ENCODE measurements at places on chromosomes 1 and 21. TPM values are rescaled to one million over a fixed set of nuclear protein-coding genes. Genes with fewer than 3 reads are reported as not detected.
A peak's percentile ranks its signal among the peaks of the same experiment; 100 is the strongest.

GRCh38 chr1:75725266-75725665 is 757 bp downstream of the ACADM start:
- H3K4me3 ChIP-seq, result peak overlapping the region; percentile 98
- H3K27ac ChIP-seq, result peak overlapping the region; percentile 78
- DNase-seq, result no peak
- no peaks in the 10 kb centered on the region for H3K36me3 ChIP-seq
- H3K27me3 ChIP-seq, result no peaks in the 10 kb centered on the region

Gene LINGO4
- total RNA-seq, result not detected

GRCh38 chr1:67952071-67952470 is 98.4 kb downstream of the DIRAS3 start:
- H3K36me3 ChIP-seq, result no peaks in the 10 kb centered on the region
- peaks cover 16% of the 10 kb centered on the region for H3K4me1 ChIP-seq

DNA sequence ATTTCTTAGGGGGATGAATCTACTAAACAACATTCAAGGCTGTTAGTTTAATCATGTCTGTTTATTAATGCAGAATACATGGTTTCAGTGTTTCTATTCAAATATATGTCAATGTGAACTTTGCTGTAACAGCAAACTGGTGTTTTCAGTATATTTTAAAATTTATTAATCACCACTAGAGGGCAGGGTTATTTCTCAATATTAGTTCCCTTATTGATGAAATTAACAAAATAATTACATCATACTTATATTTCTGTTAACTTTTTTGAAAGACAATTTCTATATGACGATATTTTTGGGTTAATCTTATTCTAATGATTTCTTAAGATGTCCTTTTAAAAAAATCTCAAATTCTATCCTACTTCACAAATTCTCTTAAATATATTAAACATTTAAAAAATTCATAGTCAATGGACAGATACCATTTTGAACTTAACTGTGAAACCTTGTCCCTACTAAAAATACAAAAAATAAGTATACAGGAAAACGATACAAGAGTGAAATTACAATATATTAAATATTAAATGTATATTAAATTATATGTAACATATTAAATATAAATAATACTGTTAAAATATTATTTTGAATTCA is 1034.1 kb upstream of the PRMT6 start:
- no peak overlapping the region for H3K27ac ChIP-seq
- no peak overlapping the region for H3K4me3 ChIP-seq
- peaks cover 6% of the 10 kb centered on the region for H3K27me3 ChIP-seq
- no peaks in the 10 kb centered on the region for H3K36me3 ChIP-seq

DNA sequence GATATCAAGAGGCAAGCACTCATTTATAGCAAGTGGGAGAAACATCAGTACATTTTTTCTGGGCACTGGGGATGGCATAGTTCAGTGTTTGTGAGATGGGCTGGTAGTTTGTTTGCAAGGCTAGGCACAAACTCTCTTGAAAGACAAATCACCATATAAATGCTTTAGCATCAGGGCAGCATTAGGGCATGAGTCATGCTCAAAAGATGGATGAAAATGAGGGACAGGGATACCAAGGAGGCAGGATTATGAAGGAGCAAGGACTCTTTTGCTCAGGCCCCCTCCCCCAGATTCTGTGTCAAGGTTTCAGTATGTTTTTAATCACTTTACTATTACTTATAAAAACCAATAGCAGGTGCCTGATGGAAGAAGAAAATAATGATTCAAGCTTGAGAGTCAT is 43.9 kb upstream of the CAMK1G start:
- H3K27me3 ChIP-seq, result peaks cover 36% of the 10 kb centered on the region
- DNase-seq, result no peak
- H3K4me1 ChIP-seq, result no peaks in the 10 kb centered on the region
- H3K36me3 ChIP-seq, result no peaks in the 10 kb centered on the region
- H3K27ac ChIP-seq, result no peak overlapping the region

Gene KIF2C
- total RNA-seq, result 20.4 TPM

Gene CLDN14
- total RNA-seq, result not detected

GRCh38 chr1:93851327-93851712 is 27.7 kb downstream of the DNTTIP2 start:
- DNase-seq, result no peak
- peaks cover 13% of the 10 kb centered on the region for H3K36me3 ChIP-seq
- H3K4me1 ChIP-seq, result peaks cover 4% of the 10 kb centered on the region
- no peak overlapping the region for H3K27ac ChIP-seq
- no peaks in the 10 kb centered on the region for H3K27me3 ChIP-seq
- H3K4me3 ChIP-seq, result no peak overlapping the region

DNA sequence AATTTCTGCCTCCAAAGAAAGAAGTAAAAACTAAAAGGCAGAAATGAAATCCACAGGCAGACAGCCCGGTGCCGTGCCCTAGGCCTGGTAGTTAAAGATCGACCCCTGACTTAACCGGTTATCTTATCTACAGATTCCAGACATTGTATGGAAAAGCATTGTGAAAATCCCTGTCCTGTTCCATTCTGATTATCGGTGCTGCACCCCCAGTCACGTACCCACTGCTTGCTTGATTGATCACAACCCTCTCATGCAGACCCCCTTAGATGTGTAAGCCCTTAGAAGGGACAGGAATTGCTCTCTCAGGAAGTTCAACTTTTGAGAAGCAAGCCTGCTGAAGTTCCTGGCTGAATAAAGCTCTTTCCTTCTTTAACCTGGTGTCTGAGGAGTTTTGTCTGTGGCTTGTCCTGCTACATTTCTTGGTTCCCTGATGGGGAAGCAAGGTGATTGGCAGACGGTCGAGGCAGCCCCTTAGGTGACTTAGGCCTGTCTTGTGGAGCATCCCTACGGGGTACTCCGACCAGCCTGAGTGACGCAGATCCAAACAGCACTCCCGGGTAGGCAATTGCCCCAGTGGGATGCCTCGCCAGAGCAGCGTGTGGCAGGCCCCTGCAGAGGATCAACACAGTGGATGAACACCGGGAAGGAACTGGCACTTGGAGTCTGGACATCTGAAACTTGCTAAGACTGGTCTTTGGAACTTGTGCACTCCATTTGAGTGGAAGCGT is 111.2 kb upstream of the PPM1J start:
- H3K27ac ChIP-seq, result no peak overlapping the region
- no peaks in the 10 kb centered on the region for H3K27me3 ChIP-seq
- H3K36me3 ChIP-seq, result no peaks in the 10 kb centered on the region
- no peak for DNase-seq
- peaks cover 10% of the 10 kb centered on the region for H3K4me1 ChIP-seq

Gene SPRR2F
- total RNA-seq, result 54.4 TPM

Gene CELSR2
- total RNA-seq, result 25.0 TPM

Gene LRRC71
- 0.34 TPM for total RNA-seq

DNA sequence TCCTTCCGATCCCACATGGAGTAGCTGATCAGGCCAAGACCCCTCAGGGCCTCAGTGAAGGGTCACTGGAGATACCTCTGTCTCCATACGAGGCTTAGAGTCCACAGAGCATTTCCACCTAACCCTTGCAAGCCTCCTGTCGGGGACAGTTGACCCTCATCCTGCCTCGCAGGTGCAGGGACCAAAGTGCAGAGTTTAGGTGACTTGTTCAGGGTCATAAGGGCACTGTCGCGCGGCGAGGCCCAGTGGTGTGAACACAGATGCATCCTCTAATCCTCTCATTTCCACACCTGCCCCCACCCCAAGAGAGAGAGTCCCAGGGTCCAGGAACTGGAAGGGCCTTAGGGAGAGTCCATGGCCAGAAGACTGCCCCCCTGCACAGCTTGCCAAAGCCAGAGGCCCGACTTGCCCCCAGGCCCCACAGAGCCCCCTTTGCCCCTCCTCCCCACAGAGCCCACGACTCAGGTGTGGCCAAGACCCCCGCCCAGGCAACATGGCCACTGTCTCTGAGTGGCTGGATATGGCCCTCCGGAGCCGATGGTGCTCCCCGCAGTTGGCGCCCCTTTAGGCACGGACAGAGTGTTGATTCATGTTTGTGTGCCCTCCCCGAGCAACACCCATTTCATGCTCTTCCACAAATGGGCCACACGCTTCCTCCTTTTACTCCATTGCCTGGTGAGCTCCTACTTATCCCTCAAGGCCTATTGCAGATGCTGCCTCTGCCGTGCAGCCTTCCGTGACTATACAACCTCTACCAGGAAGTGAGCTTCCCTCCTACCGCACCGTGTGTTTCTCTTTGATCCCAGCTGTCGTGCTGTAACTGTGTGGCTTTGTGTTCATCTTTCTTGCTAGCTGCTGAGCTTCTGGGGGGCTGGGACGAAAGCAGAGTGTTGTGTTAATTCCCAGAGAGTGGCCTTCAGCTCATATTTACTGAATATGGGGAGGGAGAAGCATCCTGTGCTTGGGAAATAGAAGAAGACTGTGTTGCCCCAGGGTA is 1.7 kb downstream of the TRPM2 start:
- no peak for DNase-seq
- no peaks in the 10 kb centered on the region for H3K4me1 ChIP-seq
- no peak overlapping the region for H3K27ac ChIP-seq
- H3K27me3 ChIP-seq, result peaks cover 2% of the 10 kb centered on the region
- H3K36me3 ChIP-seq, result no peaks in the 10 kb centered on the region
- no peak overlapping the region for H3K4me3 ChIP-seq

Gene MMEL1
- total RNA-seq, result 4.5 TPM

DNA sequence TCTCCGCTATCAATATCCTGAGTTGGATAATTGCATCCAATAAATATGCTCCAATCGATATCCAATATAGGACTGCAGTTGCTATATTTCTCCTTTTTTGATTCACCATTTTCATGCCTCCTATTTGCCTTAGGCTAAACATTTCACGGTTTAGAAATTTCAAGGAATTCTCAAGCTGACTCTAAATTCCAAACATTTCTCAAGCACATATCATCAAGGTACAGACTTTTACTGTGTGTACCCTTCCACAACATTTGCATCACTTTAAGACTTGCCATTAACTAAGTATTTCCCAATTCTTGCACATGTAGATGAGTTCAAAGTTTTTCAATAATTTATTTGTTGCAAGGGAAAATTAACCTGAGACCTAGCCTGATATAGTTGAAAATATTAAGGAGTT is 795.2 kb upstream of the TMPRSS15 start:
- no peak overlapping the region for H3K27ac ChIP-seq
- no peak for DNase-seq
- no peak overlapping the region for H3K4me3 ChIP-seq
- peaks cover 7% of the 10 kb centered on the region for H3K27me3 ChIP-seq

Gene SH3D21
- 47.1 TPM for total RNA-seq

DNA sequence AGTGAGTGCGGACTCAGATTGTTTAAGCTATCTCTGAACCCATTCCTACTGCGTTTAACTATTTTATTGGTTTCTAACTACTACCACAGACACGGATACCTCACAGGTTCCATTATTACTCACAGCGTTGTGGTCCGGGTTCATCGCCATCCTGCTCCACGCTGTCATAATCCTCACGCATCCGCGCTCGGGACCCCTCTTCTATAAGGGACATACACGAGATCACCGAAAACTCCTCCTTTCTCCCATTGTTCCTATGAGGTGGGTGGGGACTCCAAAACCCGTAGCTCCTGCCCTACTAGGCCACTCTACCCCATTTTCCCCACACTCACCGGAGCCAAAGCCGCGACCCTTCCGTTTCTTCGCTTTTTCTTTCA is 610 bp downstream of the RBM8A start:
- H3K4me1 ChIP-seq, result peaks cover 3% of the 10 kb centered on the region
- no peak overlapping the region for H3K27ac ChIP-seq
- no peak for DNase-seq
- peaks cover 11% of the 10 kb centered on the region for H3K36me3 ChIP-seq

DNA sequence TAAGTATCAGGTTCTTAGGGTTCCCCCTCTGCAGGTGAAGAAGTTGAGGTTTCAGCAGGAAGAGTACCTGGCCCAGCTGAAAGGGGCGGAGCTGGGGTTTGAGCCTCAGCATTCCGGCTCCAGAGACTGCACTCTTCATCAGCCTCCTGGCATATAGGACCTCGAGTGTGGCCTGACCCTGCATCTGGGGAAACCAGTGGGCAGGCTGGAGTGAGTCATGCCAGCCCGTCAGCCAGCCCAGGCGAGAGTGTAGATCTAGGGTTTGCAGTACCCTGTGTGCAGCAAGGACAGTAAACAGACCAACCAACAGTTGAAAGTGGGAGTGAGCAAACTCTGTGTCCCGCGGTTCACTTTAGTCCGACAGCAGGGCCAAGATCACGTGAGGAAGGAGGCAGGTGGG is 14.1 kb downstream of the MFSD2A start:
- H3K4me3 ChIP-seq, result no peak overlapping the region
- no peaks in the 10 kb centered on the region for H3K36me3 ChIP-seq
- DNase-seq, result no peak
- H3K27me3 ChIP-seq, result no peaks in the 10 kb centered on the region
- peaks cover 2% of the 10 kb centered on the region for H3K4me1 ChIP-seq
- no peak overlapping the region for H3K27ac ChIP-seq

Gene ATP1A2
- total RNA-seq, result 0.54 TPM

Gene EGLN1
- total RNA-seq, result 32.5 TPM

DNA sequence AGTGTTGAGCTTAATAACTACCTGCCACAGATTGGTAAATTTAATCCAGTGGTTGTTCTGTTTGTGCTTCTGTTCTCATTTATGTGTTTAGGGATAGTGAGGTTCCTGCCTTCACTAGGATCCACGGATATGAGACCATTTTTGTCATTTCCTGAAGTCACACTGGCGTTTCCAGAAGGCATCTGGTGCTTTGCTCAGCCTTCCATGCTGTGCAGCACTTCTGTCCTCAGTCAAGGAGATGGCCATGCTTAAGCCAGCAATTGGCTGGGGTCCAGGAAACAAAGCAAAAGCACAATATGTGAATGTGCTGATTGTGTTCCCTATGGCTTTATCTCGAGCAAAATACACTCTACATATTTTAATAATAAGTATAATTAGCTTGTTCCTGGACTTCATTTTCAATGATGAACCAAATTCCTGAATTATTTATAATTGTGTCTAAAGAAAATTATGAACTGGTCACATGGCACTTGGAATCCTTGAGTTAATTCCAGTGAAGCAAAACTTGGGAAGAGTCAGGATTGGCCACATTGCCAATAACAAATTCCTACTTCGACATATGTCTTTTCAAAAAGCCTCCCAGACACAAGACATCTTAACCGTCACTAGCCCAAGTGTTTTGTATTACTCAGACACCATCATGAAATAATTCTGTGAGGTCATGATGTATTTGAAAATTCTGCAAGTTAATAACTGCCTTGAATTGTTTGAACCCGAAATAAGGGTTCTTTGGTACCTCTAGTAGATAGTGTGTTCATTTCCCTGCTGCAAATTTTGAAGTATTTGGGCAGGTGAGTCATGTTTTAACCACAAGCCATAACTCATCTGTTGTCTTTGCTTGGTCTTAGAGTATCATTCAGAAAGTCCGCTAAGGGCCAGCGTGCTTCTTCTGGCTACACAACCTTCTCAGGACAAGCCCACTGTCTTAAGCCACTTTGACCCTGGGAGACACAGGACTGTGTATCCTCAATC is 412.4 kb downstream of the DISC1 start:
- H3K36me3 ChIP-seq, result no peaks in the 10 kb centered on the region
- no peak for DNase-seq
- no peak overlapping the region for H3K4me3 ChIP-seq
- H3K4me1 ChIP-seq, result peaks cover 4% of the 10 kb centered on the region
- H3K27ac ChIP-seq, result no peak overlapping the region

Gene ENTREP3
- total RNA-seq, result 51.9 TPM

Gene PMF1
- total RNA-seq, result 74.6 TPM

Gene SLC30A2
- 9.2 TPM for total RNA-seq
